ENCODE measurements at places on chromosomes 11 and 22. TPM values are rescaled to one million over a fixed set of nuclear protein-coding genes. Genes with fewer than 3 reads are reported as not detected.

GRCh38 chr11:70586261-70587074, 188.1 kb downstream of the CTTN start:
- H3K27ac ChIP-seq: no peak overlapping the region
- no peaks in the 10 kb centered on the region for H3K36me3 ChIP-seq
- DNase-seq: no peak
- H3K27me3 ChIP-seq: no peaks in the 10 kb centered on the region
- H3K4me1 ChIP-seq: peaks cover 7% of the 10 kb centered on the region
- no peak overlapping the region for H3K4me3 ChIP-seq

The PLA2G6 gene
- 34.1 TPM for total RNA-seq

The TP53I11 gene
- 18.1 TPM for total RNA-seq

DNA sequence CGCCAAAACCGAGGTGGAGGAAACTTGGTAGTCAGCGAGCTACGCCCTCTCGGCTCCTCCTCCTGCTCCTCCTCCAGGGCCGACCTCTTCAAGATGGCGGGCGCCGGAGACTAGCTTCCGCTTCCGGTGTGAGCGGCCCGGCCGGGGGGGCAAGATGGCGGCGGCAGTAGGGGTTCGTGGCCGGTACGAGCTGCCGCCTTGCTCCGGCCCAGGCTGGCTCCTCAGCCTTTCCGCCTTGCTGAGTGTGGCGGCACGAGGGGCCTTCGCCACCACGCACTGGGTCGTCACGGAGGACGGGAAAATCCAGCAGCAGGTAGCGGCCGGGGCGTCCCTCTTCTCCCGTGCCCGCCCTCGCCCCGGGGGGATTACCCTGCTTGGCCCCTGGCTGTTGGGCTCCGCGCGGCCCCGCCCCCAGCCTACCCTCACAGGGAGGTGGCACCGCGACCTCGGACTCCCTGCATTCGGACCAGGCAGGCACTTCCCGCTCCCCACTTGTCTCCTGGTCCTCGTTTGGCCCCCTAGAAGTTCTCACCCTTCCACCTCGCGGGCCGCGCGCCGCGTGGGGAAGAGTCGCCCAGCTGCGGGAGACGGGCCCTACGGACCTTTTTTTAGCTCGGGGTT, at the start of gene TTC17:
TTC17 (plus strand) TSS at position 120 of the 621 bp plus-strand sequence; CDS start at position 155, 35 bp downstream.
- peak; percentile 88 for DNase-seq
- peaks cover 14% of the 10 kb centered on the region for H3K4me1 ChIP-seq
- H3K4me3 ChIP-seq: peak within 1 kb of the TSS; percentile 83
- no peaks in the 10 kb centered on the region for H3K36me3 ChIP-seq

DNA sequence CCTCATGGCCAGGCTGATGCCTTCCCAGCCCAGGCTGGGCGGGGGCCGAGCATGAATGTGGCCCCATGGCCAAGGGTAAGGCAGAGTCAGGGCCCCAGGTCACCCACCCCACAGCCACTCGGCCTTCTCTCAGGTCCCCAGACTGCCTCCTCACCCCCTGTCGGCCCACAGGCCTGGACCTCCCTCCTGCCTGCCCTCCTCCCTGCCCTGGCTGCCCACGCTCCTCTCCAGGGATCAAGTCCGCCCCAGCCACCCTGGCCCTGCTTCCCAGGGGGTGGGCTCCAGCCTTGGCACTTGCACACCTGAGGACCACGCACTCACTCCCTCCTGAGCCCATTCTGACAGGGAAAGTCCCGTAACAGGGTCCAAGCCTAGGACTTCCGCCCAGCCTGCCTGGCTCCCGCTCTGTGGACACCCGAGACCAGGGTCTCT, 37.8 kb upstream of the TH start:
- no peaks in the 10 kb centered on the region for H3K36me3 ChIP-seq
- H3K4me3 ChIP-seq: no peak overlapping the region
- no peak overlapping the region for H3K27ac ChIP-seq
- H3K27me3 ChIP-seq: no peaks in the 10 kb centered on the region
- H3K4me1 ChIP-seq: peaks cover 15% of the 10 kb centered on the region

DNA sequence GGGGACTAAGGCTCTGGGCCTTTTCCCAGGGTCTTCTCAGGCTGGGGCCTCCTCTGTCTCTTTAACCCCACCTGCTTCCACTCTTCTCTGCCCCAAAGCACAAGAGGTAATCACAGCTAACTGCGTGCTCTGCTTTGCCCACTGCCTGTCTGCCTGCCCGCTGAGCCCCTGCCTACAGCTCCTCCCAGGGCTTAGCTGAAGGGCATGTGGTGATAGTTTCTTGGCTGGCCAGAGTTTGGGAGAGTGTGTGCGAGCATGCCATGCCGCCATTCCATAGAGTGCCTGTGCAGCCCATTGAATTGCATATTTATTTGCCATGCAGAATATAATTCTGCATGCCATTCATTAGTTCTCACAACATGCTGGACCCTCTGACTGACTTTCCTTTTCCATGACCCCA, 32.5 kb downstream of the PHLDB1 start:
- no peaks in the 10 kb centered on the region for H3K4me1 ChIP-seq
- no peaks in the 10 kb centered on the region for H3K36me3 ChIP-seq
- H3K27ac ChIP-seq: no peak overlapping the region

DNA sequence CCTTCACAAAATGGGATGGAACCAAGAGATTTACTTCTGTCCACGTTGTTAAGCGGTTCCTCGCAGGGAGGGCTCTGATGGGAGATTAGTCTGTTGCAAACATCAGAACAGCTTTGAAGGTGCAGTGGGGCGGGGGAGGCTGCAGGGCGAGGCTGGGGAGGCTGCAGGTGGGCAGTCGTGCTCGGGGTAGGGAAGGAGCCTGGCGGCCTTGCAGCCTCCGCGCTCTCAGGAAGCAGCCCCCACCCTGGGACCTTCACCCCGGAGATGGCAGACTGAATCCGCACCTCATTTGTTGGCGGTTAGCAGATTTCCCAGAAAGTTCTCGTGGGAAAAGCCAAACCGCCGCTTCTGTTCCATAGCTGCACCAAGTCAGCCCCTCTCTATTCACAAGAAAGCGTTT, 237.3 kb downstream of the BRD1 start:
- no peak overlapping the region for H3K27ac ChIP-seq
- H3K27me3 ChIP-seq: no peaks in the 10 kb centered on the region
- H3K4me1 ChIP-seq: no peaks in the 10 kb centered on the region
- DNase-seq: no peak
- no peaks in the 10 kb centered on the region for H3K36me3 ChIP-seq

DNA sequence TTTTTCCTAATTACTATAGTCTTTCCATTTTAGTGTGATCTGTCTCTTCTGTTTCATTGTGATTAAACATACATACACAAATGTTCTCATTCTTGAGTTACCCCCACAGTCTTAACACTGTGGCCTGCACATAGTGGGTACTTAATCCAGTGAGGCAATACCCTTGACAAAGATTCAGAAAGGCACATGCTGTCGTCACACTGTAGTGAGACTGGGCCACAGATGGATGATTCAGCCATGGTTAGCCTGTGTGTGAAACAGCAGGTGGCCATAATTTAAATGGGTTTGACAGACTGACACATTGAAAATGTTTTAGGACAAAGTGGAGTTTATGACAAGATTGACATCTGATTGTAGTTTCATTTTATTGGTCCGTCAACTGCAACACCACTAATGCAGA, 313.1 kb downstream of the C11orf87 start:
- H3K27me3 ChIP-seq: no peaks in the 10 kb centered on the region
- H3K27ac ChIP-seq: no peak overlapping the region

- DNase-seq: no peak
- H3K36me3 ChIP-seq: no peaks in the 10 kb centered on the region
- H3K27ac ChIP-seq: no peak overlapping the region
These were observed 36.2 kb upstream of the CLMP start for GRCh38 chr11:123231256-123231655.

- no peak for DNase-seq
- H3K4me1 ChIP-seq: no peaks in the 10 kb centered on the region
- H3K4me3 ChIP-seq: no peak overlapping the region
- H3K36me3 ChIP-seq: peaks cover 20% of the 10 kb centered on the region
- no peaks in the 10 kb centered on the region for H3K27me3 ChIP-seq
These were observed 25.9 kb downstream of the PPM1F start for GRCh38 chr22:21926728-21927127.

DNA sequence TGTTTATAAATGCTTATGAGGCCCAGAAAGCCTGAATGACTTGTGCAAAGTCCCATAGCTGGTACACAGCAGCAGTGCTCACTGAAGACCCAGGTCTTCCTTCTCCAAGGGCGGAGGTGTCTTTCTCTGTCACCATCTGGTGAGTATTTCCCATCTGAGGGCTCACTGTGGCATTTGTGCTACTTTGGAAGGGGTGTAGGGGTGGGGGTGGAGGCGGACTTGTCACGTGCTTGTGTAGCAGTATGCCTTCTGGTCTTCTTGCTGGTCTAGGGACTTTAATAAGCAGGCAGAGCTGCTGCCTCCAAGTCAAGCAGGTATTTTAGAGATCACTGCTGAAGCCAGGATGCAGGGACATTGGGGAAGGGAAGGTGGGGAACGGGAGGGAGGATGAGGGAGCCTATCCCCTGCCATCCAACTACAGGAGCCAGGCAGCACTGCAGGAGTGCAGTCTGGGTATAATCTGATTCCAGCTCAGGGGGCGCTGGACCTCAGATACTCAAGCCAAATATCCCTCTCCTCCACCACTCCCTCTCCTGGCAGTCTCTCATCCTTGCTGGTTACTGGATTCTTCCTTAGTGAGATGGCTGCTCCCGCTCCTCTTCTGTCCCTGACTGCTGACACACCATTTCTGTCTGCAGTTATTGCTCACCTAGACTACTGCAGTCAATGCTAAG, 3.4 kb downstream of the ABCC8 start:
- no peak overlapping the region for H3K4me3 ChIP-seq
- H3K4me1 ChIP-seq: no peaks in the 10 kb centered on the region
- DNase-seq: no peak
- H3K27ac ChIP-seq: no peak overlapping the region
- H3K27me3 ChIP-seq: peaks cover 8% of the 10 kb centered on the region

The GAS2L1 gene
- 0.71 TPM for total RNA-seq

DNA sequence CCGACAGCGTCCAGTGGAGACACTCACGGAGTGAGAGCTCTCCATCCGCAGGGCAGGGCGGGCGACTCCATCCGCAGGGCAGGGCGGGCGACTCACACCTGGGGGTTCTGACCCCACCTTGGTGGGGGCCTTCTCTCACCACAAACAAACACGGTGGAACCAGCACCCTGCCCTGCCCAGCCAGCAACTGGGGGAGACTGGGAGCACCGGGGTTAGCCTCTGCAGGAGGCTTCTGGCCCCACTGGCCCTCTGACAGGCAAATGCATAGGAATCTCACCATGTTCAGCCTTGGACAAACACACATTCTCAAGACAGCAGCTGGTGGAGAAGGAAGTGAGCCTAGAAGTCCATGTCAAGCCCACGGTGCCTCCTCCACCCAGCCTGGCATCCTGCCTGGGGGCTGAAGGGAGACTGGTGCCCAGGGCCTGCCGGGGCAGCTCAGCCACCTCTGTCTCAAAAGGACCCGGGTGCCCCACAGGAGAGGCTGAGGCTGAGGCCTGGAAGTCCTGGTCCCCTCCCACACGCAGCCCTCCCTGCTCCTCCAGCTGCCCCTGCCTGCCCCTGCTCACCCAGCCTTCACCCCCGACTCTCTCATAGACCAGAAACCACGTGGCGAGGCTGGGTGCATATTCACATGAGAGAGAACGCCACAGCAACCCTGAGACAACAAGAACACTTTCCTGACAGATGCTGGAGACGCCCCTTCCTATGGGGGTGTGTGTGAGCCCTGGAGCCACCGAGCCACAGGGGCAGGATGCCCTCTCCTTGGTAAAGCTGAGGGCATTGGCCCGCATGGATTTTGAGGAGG, 98.4 kb upstream of the B3GAT1 start:
- no peaks in the 10 kb centered on the region for H3K36me3 ChIP-seq
- H3K4me1 ChIP-seq: no peaks in the 10 kb centered on the region
- no peak overlapping the region for H3K4me3 ChIP-seq
- H3K27ac ChIP-seq: no peak overlapping the region
- DNase-seq: no peak

DNA sequence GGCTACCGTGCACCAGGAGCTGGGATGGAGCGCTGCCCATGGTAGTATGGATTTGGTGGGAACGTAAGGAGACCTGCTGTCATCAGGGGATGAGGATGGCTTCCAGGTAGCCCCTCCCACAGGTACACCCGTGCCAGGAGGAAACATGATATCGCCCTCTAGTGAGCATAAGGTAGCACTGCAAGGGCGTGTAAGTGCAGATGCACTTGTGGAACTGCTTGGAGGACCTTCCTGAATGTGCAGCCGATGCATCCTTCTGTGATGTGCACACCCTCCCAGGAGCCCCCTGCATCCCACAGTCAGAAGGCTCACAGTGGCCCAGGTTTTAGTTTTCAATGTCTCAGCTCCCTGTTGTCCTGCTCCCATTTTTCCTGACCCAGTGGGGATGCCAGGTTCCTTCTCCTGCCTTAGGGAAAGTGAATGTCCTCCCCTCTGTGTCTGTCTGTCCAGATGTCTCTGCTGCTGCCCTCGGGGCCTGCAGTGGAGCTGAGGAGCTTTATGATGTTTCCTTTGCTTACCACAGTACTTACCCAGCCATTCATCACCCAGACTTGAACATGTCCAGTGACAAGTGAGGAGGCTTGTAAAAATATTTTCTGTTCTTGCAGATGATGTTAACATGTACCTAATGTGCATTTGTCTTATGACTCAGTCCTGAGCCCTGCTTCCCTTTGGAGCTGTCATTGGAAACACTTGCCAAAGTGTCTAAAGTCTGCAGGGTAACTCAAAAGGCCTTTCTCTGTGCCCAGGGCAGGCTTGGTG, 49.2 kb downstream of the DBX1 start:
- no peaks in the 10 kb centered on the region for H3K27me3 ChIP-seq
- H3K4me1 ChIP-seq: no peaks in the 10 kb centered on the region
- H3K36me3 ChIP-seq: no peaks in the 10 kb centered on the region
- no peak overlapping the region for H3K4me3 ChIP-seq
- no peak overlapping the region for H3K27ac ChIP-seq

GRCh38 chr11:66259225-66259624, 9.2 kb upstream of the RAB1B start:
- no peak for DNase-seq
- H3K36me3 ChIP-seq: peaks cover 7% of the 10 kb centered on the region
- H3K27ac ChIP-seq: no peak overlapping the region

The TSPAN32 gene
- 7.4 TPM for total RNA-seq

DNA sequence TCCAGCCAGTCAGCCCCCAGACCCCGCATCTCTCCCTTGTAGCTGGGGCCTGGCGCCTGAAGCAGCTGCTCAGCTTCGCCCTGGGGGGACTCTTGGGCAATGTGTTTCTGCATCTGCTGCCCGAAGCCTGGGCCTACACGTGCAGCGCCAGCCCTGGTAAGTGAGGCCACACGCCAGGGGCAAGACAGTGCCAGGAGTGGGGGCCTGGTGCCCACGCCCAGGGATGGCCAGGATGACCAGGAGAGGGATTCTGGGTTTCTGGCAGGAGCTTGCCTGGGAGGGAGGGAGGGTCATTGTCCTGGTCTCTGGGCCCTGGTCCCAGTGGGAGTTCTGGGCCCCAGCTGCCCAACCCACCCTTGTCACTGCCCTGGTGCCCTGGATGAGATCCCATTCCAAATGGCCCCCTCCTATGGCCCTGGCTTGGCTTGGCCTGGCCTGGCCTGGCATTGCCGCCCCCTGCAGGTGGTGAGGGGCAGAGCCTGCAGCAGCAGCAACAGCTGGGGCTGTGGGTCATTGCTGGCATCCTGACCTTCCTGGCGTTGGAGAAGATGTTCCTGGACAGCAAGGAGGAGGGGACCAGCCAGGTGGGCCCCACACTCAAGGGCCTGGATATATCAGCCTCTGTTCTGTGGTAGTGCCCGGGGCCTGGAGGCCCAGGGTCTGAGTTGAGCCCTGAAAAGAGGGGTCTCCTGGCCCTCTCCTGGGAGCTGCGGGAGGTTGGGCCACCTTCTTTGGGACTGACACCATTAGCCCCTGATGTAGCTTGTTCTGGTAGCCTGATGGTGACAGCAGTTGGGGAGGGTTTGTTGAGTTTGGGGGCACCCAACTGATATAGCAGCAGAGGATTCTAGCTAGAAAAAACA, 3.7 kb downstream of the SLC39A13 start:
- H3K27ac ChIP-seq: no peak overlapping the region
- peak; percentile 42 for DNase-seq
